ENCODE measurements at places on chromosomes 3 and 15.

DNA sequence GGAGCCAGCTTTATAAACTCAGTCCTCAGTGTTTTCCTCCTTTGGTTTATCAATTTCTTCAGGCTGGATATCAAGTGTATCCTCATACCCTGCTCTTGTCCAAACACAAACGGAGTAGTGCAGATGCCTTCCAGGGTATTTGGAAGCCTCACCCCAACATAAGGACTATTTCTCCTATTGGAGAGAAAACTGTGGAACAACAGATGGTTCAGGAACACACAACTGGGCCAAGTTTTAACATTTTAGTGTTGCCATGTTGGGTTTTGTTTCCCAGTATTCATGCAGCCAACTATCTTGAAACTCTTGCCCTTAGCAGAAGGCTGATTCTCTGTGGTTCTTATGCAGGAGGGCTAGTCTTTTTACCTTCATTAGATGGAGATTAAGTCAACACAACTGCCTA lies 398.1 kb downstream of the GABRB3 start:
- no peak for DNase-seq

GRCh38 chr15:37934340-37934739 lies at the start of gene TMCO5A:
Gene TMCO5A (plus strand): TSS chr15:37934640. CDS start chr15:37936324, 1,684 bp downstream.
- DNase-seq = no peak

DNA sequence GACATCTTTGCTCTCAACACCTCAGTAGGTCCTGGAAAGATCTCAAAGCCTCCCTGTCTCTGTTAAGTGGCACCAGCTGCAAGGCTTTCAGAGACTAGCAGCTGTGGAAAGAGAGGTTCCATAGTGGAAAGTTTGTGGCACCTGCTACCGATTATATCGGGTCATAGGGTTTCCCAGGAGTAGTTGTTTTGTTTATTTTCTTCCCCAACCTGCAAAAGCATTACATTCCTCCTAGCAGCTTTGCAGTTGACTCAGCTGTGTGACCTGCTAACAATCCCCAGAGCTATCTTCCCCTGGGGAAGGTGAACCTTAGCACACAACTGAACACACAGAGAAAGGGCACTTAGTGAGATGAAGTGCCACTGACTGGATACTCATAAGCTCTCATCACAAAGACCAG lies 598.9 kb upstream of the GRM7 start:
- DNase-seq = no peak

GRCh38 chr3:195828762-195829161 lies 17.0 kb upstream of the MUC4 start:
- no peak for DNase-seq

DNA sequence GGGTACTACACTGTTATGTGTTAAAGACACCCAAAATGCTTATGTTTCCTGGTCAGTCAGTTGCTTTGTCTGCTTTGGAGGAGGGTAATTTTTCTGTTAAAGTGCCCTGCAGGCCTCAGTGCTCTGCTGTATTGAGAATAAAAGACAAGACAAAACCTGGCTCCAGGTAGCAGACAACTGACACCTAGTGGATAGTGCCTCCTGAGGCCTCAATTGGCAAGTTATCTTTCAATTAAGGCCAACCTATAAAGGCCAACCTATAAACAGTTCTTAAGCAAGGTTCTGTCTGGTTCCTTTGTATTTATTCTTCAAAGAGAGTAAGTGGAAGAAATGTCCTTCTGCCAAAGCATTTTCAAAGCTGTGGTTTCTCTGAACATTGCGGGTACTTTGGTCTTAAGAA lies 773.8 kb downstream of the MECOM start:
- no peak for DNase-seq

- DNase-seq = no peak
Measured at GRCh38 chr15:89761009-89761831, 10.2 kb upstream of the MESP1 start.

- DNase-seq = no peak
Measured at GRCh38 chr3:182729903-182730674, 63.2 kb upstream of the ATP11B start.

GRCh38 chr15:63274427-63274826 lies 3.0 kb upstream of the APH1B start:
- DNase-seq = no peak

DNA sequence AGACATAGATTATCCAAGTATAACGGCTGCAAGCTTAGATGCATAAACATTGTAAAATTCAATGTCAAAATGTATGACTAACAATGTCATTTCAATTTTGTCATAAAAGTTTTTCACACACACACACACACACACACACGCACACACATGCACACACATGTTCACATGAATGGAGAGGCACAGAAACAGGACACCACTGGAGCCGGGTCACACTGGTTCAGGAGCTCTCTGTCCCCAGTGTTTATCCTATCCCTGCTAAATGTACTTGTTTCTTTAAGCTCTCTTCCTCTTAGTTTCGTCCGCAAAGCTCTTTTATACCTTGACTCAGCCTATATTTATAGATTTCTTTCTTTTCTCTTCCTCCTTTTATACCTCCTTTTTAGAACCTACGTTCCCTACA lies 249.9 kb downstream of the CADPS start:
- no peak for DNase-seq

DNA sequence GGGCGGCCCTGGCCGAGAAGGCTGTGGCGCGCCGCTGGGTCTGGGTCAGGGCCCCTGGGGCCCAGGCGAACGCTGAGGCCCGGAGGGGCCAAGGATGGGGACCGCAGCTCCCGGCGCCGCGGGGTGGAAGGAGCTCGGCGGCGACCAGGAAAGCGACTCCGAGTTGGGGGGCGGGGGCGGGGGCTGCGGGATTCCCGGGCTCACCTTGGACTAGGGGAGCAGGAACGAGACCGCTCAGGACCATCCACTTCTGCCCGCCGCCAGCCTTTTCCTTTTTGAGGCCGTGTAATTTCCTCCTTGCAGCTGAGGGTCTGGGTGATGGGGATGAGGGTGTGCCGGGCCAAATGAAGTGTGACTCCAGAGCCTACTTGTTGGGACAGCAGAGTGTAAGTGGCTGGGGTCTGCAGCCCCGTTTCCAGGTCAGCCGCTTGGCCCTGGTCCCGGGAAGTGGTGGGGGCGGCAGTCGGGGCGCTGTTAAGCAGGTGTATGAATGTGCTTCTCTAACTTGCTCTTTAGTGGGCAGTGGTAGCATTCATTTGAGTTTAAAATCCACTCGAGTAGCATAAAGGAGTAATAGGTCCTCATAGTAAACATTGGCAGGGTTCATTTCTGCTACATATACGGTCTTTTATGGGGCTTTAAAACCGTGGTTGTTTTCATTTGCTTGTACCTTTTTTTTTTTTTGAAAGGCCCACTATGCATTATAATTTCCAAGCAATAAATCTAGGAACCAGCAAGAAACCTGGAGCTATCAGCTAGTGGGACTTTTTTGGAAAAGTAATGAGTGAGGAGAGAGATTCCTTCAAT lies 717 bp downstream of the PXK start:
- peak; percentile 31 for DNase-seq

DNA sequence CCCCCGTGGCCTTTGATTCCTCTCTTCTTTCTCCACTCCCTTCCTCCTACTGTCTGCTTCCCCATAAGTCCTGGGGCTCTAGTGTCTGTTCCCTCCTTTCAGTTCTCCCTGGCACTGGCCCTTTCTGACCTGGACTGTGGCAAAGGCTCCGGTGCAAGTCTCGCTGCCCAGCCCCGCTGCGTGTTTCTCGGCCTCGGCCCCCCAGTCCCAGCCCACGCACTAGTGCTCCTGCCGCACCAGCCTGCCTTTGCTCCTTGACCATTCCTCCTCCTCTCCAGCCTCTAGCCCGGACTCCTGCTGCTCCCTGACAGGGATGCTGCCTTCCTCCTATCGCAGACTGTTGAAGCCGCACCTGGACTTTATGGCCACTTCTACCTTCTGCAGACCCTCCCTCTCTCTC lies 2.1 kb downstream of the TM6SF1 start:
- DNase-seq = no peak

DNA sequence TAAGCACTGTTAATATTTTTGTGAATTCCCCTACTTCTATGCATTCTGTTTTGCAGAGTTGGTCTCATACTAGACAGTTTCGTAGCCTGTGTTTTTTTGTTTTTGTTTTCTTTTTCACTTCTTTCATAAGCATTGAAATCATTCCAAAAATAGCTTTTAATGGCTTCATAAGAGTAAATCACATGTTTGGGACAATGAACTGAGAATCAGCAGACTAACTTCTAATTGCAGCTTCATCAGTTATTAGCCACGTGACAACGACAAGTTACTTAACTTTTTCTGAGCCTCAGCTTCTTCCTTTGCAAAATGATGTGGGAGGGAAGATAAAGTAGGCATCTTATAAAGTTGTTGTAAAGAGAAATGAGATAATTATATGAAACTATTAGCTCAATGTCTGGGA lies 124.8 kb downstream of the LIPC start:
- DNase-seq = no peak

GRCh38 chr3:27317096-27317495 lies 52.1 kb downstream of the NEK10 start:
- no peak for DNase-seq

DNA sequence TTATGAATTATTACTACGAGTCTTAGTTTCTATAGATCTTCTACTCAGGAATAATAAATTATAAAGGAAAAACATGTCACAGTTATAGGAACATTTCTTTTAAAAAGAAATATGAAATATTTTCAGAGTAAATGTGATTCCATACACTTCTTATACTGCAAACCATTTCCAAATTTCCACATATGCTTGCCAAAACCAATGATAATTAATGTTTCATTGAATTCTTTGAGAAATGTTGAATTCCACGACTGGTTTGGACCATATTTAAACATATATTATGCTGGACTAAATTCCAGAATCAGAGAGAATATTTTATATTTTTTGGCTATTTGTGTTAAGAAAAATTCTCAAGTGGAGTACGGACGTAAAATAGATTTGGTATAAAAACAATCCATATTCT lies 144.6 kb downstream of the EPHA3 start:
- DNase-seq = no peak

- DNase-seq = no peak
Measured at GRCh38 chr3:165642761-165643420, 194.3 kb downstream of the BCHE start.

- no peak for DNase-seq
Measured at GRCh38 chr15:73786538-73786937, 33.4 kb upstream of the INSYN1 start.

DNA sequence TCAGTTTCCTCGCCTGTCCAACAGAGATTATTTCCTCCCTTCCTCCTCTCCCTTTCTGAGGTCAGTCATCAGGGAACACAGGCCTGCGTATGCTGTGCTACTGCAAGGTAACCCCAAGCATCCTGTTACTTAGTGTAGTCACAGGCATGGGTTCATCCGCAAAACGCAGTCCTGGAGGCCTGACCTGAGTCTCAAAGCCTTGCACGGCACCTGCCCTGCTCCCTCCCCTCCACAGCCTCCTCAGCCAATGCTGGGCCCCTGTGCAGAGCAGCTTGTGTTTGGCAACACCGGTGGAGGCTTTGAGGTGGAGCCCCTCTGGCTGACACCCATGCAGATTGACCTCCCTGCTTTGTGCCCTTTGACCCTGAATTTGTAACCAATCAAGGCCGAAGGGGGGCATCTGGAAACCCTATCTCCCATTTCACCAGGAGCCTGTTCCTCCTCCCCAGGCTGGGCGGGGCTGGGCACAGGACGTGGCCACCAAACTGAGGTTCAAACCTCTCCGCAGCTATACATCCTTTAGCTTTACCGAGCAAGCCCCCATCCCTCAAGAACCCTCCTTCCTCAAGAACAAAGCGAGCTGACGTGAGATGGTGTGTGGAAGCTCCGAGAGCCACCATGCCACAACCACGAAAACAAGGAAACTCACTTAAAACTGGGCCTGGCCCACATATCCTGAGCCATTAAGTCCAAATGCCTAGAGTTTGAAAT lies 21.5 kb downstream of the TKT start:
- no peak for DNase-seq

- DNase-seq = no peak
Measured at GRCh38 chr3:113148284-113148683, 63.1 kb upstream of the BOC start.

DNA sequence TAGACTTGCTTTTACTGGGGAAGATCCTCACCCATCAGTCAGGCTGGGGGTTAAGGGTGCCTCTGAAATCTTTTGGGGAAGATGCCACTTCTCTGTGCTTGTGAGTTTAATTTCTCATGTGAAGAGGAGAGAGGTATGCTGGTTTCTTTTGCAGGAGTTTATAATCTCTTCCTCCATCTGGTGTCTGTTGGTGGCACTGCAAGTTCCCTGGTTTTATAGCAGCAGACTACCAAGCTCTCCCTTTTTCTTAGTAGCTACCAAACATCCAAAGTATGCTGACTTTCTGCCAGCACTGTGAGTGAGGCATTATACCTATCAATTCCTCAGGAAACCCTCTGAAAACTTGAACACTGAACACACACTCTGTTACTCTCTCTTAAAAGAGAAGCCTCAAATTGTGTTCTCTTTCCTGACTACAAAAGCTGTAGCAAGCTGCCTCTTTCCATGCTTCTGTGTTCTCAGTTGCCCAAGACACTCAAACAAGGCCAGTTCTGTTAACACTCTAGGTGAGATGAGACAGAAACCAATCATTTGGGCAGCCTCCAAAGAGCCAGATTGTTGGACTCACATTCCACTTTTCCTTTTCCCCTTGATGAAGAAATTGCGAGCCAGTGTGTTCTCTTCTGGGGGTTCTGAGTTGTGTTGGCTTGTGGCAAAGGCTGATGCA lies 299.5 kb downstream of the GAP43 start:
- DNase-seq = no peak

- DNase-seq = peak; percentile 36
Measured at GRCh38 chr15:43285609-43286037, 18.9 kb upstream of the TGM5 start.

DNA sequence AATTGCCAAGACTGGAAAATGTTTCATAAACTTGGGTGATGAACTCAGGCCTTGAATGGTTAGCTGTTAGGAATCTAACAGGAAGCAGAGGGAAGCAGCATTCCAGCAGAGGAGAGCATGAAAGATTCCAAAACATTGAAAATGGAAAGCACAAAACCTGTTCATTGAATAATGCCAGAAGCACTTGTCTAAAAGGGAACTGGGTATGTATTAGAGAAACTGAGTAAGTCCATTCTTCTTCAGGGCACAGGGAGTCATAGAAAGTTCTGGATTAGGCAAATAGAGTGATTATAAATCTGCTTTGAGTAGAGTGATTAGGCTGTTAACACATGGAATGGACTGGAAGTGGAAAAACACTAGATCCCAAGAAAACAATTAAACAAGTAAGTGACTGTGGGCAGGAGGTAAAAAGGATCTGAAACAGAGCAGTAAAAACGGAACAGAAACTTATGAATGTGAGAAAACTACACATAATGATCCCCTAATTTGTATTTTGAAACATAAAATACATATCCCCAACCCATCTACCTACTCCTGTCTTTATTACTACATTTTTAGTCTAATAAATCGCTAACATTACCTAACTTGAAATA lies 343.4 kb downstream of the TBC1D5 start:
- no peak for DNase-seq

- DNase-seq = no peak
Measured at GRCh38 chr15:65077291-65077980, 890 bp downstream of the KBTBD13 start.

- no peak for DNase-seq
Measured at GRCh38 chr3:120436523-120437050, 14.2 kb downstream of the FSTL1 start.

GRCh38 chr3:31166249-31166885 lies 271.9 kb upstream of the GADL1 start:
- DNase-seq = no peak
